T-helper 9 cell (primary cell): ENCODE measurements at places on chromosomes 6 and 20.

- DNase-seq, result no peak
Observed at GRCh38 chr6:17032590-17032987, 69.3 kb upstream of the STMND1 start.

DNA sequence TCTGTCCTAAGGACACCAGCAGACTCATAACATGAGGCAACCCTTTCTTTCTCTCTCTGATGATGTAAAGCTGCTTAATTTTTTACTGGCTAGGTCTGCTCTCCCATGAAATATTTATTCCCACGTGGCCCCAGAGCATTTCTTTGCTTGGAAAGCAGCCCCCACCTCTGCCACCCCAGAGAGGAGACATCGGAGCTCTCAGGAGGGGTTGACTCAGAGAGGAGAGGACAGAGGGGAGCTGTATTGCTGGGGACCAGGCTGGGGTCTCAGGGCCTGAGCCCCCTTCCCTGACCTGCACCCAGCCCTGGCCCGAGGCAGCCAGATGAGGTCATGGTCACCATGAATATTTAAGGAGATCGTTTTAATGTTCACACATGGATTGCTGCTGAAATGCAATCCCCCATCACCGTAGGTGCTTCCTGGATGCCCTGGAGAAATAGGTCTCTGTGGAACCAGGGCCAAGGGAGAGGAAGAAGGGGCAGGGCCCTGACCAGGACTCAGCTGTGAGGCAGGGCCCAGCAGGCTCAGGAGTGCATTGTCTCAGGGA is 117.5 kb downstream of the DLL1 start:
- DNase-seq, result no peak

DNA sequence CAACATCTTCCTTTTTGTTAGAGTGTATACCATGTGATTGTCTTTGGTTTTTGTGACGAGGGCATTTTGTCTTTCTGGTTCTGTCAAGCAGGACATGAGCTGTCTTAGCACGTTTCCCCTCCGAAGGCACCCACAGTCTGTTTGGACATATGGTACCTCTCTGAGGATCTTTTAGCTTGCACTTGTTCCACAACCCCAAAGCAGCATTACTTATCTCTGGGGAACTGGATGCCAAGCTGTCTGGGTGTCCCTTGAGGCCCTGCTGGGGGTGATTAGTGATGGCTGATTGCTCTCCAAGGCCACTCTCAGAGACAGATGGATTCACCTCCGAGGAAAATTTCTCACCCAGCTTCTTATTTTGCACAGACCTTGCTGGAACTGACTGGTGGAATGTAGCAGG is 445.0 kb upstream of the CHD6 start:
- DNase-seq, result no peak

GRCh38 chr6:156687789-156688619 is 89.2 kb upstream of the ARID1B start:
- no peak for DNase-seq

- no peak for DNase-seq
Observed at GRCh38 chr20:19321176-19321575, 108.7 kb downstream of the SLC24A3 start.

- no peak for DNase-seq
Observed at GRCh38 chr6:167833396-167833763, 6.7 kb downstream of the AFDN start.
